ENCODE measurements at places on chromosomes 3 and 15.

- no peak for DNase-seq
Observed at GRCh38 chr15:69524296-69524695, 71.7 kb downstream of the RPLP1 start.

- DNase-seq, result no peak
Observed at GRCh38 chr3:87359826-87360225, 83.4 kb upstream of the POU1F1 start.

- no peak for DNase-seq
Observed at GRCh38 chr3:79869461-79870312, 101.9 kb upstream of the ROBO1 start.

DNA sequence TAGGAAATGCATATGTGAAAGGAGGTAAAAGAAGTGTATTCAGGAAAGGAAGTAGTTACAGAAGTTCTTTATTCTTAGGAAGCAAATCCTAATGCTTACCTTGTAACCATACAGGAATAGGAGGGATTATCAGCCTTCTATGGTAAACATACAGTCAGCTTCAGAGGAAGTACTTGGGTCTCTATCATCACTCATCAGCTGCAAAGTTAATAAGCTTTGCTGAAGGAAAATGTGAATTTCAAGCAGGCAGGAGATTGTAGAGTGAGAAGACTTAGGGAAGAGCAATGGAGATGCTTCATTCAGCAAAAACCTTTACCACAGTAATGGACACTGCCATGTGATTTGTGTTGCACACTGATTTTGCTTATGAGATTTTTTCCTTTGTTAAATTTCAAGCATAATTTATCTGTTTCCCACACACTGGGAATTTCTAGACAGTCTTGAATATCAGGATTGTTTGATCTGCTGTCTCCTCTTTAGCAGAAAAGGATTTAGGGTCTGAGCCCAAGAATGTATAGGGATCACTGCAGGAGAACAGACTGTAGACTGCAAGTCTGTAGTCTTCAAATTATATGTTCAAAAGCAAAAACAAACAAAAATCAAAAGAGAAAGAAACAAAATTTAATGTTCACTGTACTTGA lies 150.8 kb downstream of the ZNF609 start:
- DNase-seq, result no peak

GRCh38 chr3:106290304-106290997 lies 421.6 kb upstream of the CBLB start:
- DNase-seq, result no peak

DNA sequence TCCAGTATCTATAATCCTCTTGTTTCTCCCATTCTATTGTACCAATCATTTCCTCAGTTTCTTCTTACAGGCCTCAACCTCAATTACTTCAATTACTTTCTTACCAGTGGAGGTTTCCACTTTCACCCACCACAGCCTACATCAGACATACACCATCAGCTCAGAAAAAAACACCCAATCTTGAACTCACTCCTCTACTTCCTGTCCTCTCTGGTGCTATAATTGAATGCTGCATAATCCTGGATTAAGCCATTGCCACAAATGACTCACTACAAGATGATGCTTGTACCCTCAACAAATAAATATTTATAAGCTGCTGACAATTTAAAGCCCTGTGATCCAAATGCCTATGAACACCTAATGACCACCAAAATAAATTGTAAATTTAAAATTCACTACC lies 18.5 kb downstream of the RYK start:
- peak; percentile 47 for DNase-seq

DNA sequence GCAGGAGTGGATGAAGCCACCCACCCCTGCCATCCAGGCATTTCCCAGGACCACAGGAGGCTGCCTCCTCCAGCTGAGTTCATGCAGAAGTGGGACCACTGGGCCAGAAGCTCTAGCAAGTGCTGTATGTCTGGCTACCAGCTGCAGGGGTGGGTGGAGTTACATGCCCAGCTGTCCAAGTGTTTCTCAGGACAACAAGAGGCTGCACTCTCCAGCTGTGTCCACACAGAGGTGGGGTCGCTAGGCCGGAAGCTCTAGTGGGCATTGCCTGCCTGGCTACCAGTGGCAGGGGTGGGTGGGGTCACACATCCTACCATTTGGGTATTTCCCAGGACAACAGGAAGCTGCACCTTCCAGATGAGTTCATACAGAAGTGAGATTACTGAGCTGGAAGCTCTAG lies 234.0 kb upstream of the PPP2R3A start:
- no peak for DNase-seq

DNA sequence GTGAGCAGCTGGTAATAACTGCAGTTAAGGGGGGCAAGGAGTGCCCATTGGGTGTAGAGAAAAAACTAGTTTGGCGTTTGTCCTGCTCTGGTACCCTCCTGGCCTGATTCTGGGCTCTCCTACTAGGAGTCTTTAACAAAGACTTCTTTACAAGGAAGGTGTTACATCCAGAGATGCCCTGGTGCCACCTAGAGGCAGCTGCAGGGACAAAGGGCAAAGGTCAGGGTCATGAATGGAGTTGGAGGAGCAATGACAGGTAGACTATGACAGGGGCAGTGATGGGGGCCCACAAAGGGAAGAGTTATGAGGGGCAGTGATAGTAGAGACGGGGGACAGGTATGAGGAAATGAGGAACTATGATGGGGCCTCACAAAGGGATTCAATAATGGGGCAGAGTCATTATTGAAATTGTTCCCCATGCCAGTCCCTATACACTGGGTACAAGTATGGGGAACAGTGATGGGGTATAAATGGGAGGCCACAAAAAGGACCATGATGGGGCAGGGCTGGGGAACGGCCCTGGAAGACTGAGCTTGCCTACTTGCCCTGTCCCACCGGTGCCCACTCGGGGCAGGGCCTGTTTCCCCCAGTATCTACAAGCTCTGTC lies 7.9 kb downstream of the CCDC71 start:
- DNase-seq, result peak; percentile 65

- DNase-seq, result no peak
Observed at GRCh38 chr15:61509327-61509840, 280.3 kb upstream of the RORA start.

GRCh38 chr15:63187589-63188226 lies 1.7 kb upstream of the RAB8B start:
- no peak for DNase-seq

DNA sequence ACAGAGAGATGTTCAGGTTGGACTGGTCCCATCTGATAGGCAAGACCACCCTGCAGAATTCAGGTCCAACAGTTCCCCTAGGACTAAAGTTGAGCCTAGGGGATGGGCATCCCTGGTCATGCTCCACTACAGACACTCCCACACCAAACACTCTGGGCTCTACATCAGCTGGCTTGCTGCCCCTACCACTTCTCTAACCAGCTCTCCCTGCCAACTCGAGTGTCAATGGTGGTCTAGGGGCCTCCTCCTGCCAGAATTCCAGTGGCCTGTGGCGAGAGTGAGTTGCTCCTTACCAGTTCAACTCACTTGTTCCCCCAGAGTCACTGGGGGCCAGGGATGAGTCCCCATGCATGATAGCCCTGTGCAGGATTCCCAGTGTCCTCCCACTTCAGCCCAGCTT lies 316.2 kb upstream of the PPP2R3A start:
- no peak for DNase-seq

- DNase-seq, result no peak
Observed at GRCh38 chr15:39709941-39710340, 72.7 kb downstream of the FSIP1 start.

GRCh38 chr15:25501828-25502446 lies 63.1 kb upstream of the UBE3A start:
- DNase-seq, result peak; percentile 23

DNA sequence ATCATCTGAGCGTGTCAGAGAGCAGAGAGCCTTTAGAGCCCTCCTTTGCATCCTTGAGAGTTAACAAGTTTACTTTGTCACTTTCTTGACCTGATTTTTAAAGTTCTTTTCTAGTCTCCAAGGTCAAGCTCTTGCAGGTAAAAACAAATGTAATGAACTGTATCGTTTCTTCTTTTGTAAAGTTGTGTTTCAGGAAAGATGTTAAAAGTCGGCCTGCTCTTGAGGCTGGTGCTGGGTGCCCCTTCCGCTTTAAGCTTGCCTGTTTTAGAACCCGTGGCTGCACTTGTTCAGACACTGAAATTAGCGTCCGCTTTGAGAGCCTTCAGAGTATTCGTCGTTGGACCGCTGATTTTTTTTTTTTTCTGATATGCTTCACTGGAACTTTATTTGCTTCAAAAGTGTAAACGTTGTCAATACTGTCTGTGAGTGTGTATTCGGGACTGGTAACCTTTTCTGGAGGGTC lies 52.6 kb upstream of the ULK4 start:
- peak; percentile 49 for DNase-seq

- DNase-seq, result peak; percentile 61
Observed at GRCh38 chr3:31093606-31094005, 199.1 kb upstream of the GADL1 start.

DNA sequence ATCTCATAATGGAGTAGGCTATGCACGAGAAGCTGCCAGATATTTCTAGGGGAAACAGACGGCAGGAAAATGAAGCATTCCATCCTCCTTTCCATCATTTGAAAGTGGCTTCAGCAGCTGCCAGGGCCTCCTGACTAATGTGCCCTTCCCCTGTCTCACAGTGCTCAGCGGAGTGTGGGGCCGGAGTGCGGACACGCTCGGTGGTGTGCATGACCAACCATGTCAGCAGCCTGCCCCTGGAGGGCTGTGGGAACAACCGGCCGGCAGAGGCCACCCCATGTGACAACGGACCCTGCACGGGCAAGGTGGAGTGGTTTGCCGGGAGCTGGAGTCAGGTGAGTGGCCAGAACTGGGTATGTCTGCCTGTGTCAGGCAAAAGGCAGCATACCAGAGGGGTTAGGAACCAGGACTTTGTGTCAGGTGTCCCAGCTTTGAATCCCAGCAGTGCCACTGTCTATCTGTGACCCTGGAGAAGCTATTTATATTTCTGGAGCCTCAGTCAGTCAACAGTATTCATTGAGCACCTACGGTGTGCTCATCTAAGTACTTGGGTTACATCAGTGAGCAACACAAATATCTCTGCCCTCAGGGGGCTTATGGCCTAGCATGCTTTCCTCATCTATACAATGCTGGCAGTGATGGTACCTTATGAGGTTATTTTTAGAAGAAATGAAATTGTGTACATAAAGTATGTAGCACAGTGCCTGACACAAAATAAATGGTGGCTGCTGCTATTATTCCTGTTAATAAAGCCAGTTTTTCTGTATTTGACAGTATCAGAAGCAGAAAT lies 52.4 kb upstream of the NR2E3 start:
- no peak for DNase-seq

GRCh38 chr3:2944628-2945027 lies 165.5 kb downstream of the IL5RA start:
- DNase-seq, result no peak

DNA sequence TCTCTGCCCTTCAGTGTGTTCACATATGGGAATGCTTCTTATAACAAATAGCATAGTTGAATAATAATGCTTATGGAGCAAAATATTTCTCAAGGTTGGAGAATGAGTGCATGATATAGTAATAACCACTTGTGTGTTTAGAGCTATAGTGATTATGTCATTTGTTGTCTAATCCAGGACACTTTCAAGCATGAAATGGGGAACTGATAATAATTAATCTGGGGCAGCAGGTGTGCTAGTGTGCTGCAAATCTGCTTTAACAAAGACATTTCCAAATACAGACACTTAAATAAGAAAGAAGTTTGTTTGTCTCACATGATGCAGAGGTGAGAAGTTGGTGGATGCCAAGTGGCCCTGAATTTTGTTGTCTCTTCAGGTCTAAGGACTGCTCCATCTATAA lies 579.3 kb upstream of the GRM7 start:
- DNase-seq, result no peak

GRCh38 chr3:55405436-55405835 lies 81.7 kb downstream of the WNT5A start:
- DNase-seq, result no peak

- no peak for DNase-seq
Observed at GRCh38 chr3:58324391-58325390, 8.0 kb upstream of the PXK start.

DNA sequence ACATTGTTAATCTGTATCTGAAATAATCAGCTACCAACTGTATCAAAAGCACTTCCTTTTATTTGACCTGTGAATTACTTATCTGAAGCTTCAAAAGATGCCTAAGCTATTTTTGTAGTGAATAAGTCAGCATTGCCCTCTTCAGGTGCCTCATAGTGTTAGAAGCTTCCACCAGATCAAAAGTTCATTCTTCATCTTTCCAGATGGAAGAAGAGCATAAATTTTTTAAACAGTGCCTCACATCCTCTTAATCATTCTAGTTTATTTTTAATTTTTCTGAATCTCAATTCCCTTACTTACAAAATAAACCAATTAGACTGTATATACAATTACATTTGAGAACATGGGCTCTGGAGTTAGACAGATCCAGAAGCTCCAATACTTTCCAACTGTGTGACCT lies 65.0 kb downstream of the MYO5A start:
- DNase-seq, result no peak

- no peak for DNase-seq
Observed at GRCh38 chr3:89049119-89049518, 58.3 kb upstream of the EPHA3 start.

DNA sequence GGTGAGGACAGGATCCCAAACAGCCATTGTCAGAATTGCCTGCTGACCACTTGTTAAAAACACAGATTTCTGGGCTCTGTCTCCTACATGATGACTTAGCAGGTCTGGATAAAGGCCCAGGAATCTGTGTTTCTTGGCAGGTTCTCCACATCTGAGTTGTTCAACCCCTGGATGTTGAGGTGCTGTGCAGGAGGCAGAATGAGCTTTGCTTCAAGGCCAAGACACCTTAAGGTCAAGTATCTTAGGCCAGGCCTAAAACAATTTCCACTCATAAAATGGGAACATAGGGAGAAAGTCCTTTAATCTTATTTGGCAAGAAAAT lies 678.7 kb upstream of the CFAP20DC start:
- DNase-seq, result no peak

GRCh38 chr3:168839653-168840052 lies 743.9 kb upstream of the GOLIM4 start:
- DNase-seq, result no peak

- no peak for DNase-seq
Observed at GRCh38 chr3:100395679-100396431, 5.0 kb downstream of the TOMM70 start.

GRCh38 chr3:67559029-67559605 lies 95.3 kb downstream of the SUCLG2 start:
- no peak for DNase-seq

DNA sequence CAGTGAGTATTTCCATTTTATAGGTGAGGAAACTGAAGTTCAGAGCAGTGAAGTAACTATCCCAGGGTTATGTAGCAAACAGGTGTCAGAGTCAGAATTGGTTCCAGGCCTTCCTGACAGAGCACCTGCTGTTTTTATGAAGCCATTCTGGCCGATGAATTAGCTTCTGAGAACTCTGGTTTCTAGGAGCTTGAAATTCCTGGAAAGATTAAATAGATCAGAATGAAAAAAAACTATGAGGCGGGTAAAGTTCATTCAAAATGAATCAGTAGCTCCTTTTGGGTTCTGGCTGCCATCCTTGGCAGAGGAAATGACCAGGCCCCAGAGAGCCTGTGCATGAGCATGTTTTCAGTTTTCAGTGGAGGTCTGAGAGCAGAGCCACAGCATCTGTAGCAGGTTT lies 59.3 kb upstream of the CFAP161 start:
- no peak for DNase-seq

DNA sequence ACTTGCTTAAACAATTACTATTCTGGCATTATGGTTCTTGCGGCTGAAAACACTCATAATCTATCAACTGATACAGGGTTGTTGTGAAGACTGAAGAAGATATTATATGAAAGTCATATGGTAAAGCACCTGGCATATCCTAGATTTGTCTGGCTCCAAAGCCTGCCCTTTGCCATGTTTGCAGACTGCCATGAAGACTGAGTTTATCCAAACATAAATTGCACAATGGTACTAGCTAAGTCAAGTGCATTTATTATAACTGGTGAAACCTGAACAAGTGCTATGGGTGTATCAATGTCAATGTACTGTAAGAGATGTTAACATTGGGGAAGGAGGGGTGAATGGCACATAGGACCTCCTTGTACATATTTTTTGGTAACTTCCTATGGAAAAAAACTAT lies 87.4 kb upstream of the MEX3B start:
- DNase-seq, result no peak

Measured in inflammatory macrophage treated with lipopolysaccharide for 1 hour (primary cell).